ENCODE measurements at places on chromosomes 3 and 15.

- H3K4me1 ChIP-seq, result no peaks in the 10 kb centered on the region
- no peaks in the 10 kb centered on the region for H3K36me3 ChIP-seq
- no peak overlapping the region for H3K4me3 ChIP-seq
- no peaks in the 10 kb centered on the region for H3K27me3 ChIP-seq
- no peak for DNase-seq
These were observed 642.5 kb downstream of the GRM7 start for GRCh38 chr3:7503431-7503830.

DNA sequence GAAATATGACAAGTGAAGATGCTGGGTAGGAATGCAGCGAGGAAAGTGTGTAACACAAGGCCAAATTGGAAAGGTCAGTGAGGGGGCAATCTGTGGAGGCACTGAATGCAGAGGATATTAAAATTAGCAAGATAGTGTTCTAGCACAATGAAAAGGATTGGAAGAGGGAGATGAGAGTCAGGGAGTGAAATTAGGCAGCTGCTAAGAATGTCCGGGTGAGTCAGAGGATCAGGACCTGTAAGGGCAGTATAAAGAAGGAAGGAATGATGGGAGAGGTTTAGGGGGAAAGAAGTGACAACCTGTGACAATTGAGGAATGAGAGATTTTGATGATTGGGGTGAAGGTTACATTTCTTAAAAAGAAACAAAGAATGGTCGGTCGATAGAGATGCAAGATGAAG, 103.5 kb downstream of the UBE3A start:
- peaks cover 26% of the 10 kb centered on the region for H3K36me3 ChIP-seq
- DNase-seq, result no peak
- no peak overlapping the region for H3K4me3 ChIP-seq

GRCh38 chr15:54841701-54842305, 354.9 kb downstream of the RSL24D1 start:
- no peak overlapping the region for H3K27ac ChIP-seq
- no peak overlapping the region for H3K4me3 ChIP-seq
- no peak for DNase-seq
- H3K27me3 ChIP-seq, result no peaks in the 10 kb centered on the region
- no peaks in the 10 kb centered on the region for H3K36me3 ChIP-seq

DNA sequence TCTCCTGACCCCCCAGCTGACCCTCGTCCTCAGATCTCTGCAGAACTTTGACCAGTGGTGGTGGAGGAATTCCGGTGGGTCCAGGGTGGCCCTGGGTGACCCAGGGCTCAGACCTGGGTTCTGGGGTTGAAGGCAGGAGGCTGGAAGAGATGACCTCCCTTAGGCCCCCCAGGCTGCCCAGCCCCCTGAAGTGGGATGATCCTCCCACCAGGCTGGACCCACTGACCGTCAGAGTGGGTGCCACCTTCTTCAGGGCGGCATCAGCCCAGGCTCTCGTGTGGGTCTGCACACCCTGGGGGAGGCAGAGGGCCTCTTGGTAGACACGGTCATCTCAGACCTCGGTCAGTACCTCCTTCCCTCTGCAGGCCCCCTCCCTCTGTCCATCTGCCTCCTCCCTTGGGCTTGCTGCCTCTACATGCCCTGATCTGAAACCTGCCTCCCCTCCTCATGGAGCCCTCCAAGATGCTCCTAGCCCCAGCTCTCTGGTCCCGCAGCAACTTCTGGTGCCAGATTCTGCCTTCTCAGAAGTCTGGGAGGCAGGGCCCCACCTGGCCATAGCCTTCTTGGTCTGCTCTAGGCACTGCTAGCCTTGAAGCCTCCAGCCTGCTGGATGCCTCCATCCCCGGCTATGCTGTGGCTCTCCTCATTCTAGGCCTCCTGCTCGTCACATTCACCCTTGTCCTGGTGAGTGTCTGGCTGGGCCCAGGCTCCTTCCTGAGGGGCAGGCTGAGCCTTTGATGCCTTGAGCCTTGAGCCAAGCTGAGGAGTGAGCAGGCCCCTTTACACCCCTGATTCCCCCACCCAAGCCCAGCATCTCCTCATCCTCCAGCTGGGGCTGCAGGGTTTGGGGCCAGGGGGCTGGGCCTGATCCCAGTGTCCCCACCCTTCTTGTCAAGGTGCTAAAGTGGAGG, 49.1 kb upstream of the CSPG4 start:
- H3K27me3 ChIP-seq, result no peaks in the 10 kb centered on the region
- H3K4me3 ChIP-seq, result no peak overlapping the region
- H3K4me1 ChIP-seq, result peaks cover 12% of the 10 kb centered on the region
- no peak overlapping the region for H3K27ac ChIP-seq
- DNase-seq, result no peak

- no peak for DNase-seq
- peaks cover 7% of the 10 kb centered on the region for H3K4me1 ChIP-seq
These were observed 87.0 kb upstream of the LMOD3 start for GRCh38 chr3:69209413-69209812.

DNA sequence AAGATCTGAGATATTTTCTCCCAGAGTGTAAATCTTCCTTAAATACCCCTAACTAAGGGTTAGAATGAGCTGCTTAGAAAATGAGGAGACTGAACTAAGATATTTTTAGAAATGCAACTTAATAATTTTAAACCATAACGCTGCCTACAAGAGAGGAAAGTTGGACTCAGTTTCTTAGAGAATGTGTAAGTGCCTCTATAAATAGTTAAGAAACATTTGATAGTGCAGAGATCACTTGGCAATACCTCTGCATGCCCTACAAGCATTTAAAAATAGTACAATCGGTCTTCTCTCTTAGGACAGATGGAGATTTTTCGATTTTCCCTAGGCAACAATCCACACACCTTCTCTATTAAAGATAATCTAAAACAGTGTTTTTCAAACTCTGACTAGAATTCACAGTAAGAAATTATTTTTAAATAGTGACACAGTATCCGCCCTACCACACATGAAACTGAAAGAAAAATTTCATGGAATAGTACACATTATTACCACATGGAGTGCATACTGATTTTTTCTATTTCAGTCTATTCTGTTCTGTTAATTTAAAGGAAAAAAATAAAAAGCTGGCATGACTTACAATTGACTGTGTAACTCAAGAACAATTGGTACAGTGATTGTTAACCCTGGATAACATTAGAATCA, 83.2 kb downstream of the GADL1 start:
- H3K36me3 ChIP-seq, result no peaks in the 10 kb centered on the region
- H3K27me3 ChIP-seq, result no peaks in the 10 kb centered on the region
- no peak overlapping the region for H3K4me3 ChIP-seq
- H3K4me1 ChIP-seq, result no peaks in the 10 kb centered on the region
- no peak overlapping the region for H3K27ac ChIP-seq
